ENCODE measurements at places on chromosomes 11 and 22. TPM values are rescaled to one million over a fixed set of nuclear protein-coding genes. Genes with fewer than 3 reads are reported as not detected.

KCNA4 gene
- not detected for total RNA-seq

LGALS12 gene
- 0.64 TPM for total RNA-seq

GRCh38 chr11:72781063-72781312 lies 12.9 kb downstream of the STARD10 start:
- H3K4me1 ChIP-seq: peaks cover 85% of the 10 kb centered on the region
- no peaks in the 10 kb centered on the region for H3K36me3 ChIP-seq
- H3K27me3 ChIP-seq: no peaks in the 10 kb centered on the region

- no peaks in the 10 kb centered on the region for H3K27me3 ChIP-seq
- H3K4me3 ChIP-seq: no peak overlapping the region
- no peaks in the 10 kb centered on the region for H3K36me3 ChIP-seq
- DNase-seq: no peak
- H3K4me1 ChIP-seq: no peaks in the 10 kb centered on the region
Measured at GRCh38 chr11:117593065-117593464, 204.0 kb downstream of the DSCAML1 start.

- no peaks in the 10 kb centered on the region for H3K4me1 ChIP-seq
- no peak overlapping the region for H3K4me3 ChIP-seq
- no peaks in the 10 kb centered on the region for H3K36me3 ChIP-seq
- H3K27me3 ChIP-seq: no peaks in the 10 kb centered on the region
- H3K27ac ChIP-seq: no peak overlapping the region
Measured at GRCh38 chr11:113532697-113533424, 57.7 kb upstream of the DRD2 start.

GRCh38 chr11:532986-533585 lies 2.3 kb downstream of the HRAS start:
- H3K27ac ChIP-seq: no peak overlapping the region
- H3K4me3 ChIP-seq: no peak overlapping the region
- no peak for DNase-seq

- H3K27ac ChIP-seq: no peak overlapping the region
- peak; percentile 88 for DNase-seq
- H3K4me3 ChIP-seq: no peak overlapping the region
Measured at GRCh38 chr11:66386171-66387069, 14.9 kb upstream of the SLC29A2 start.

GRCh38 chr22:20257212-20258020 lies 10.7 kb downstream of the RTN4R start:
- DNase-seq: no peak
- no peaks in the 10 kb centered on the region for H3K4me1 ChIP-seq
- no peak overlapping the region for H3K4me3 ChIP-seq
- H3K27ac ChIP-seq: no peak overlapping the region

GRCh38 chr11:59862252-59862651 lies 4.0 kb downstream of the TCN1 start:
- H3K4me3 ChIP-seq: no peak overlapping the region
- no peaks in the 10 kb centered on the region for H3K4me1 ChIP-seq
- no peaks in the 10 kb centered on the region for H3K36me3 ChIP-seq

DNA sequence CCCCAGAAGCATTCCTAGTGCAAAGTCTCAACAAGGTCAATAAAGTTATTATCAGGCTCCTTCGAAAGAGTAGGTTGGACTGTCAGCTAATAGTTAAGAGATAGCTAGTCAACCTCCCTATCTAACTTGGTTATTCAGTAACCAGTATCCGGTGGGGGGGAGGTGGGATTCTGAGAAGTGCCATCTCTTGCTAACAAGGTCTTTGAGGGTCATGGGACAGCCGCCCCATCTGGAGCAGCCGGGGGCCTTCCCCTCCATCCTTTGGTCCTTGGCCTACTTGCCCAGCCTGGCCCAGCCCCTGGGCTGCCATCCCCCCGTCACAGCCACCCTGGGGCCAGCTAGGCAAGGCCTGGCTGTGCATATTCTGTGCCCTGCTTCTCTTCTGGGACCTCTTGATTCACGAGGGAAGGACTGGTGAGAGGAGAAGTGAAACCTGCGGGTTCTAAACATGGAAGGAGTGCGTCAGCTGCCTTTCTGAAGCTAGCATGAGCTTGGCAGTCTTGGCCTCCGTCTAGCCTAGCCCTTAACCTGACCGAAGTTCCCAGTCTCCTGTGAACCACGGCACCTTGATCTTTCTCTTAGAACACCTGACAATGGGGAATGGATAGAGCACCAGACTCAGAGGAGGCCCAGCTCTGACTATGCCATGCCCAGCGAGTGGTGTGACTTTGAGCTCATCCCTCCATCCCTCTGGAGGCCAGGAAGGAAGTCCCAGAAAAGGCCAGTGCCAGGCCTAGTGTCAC lies 9.3 kb downstream of the SLC37A2 start:
- H3K27me3 ChIP-seq: peaks cover 7% of the 10 kb centered on the region
- H3K4me1 ChIP-seq: no peaks in the 10 kb centered on the region
- H3K27ac ChIP-seq: peak overlapping the region; percentile 57

- no peaks in the 10 kb centered on the region for H3K27me3 ChIP-seq
- no peak overlapping the region for H3K27ac ChIP-seq
- no peaks in the 10 kb centered on the region for H3K4me1 ChIP-seq
- DNase-seq: no peak
Measured at GRCh38 chr22:22927888-22928665, 40.5 kb downstream of the IGLL5 start.

DNA sequence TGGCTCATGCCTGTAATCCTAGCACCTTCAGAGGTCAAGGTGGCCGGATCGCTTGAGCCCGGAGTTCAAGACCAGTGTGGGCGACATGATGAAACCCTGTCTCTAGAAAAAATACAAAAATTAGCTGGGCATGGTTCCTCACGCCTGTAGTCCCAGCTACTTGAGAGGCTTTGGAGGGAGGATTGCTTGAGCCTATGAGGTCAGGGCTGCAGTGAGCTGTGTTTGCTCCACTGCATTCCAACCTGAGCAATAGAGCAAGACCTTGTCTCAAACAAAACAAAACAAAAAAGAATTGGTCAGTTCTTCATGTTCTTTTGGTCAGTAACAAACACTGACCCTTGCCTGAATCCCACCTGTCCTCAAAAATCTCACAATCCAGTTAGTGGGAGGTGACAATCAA lies 36.7 kb upstream of the VSTM5 start:
- no peak overlapping the region for H3K27ac ChIP-seq
- H3K36me3 ChIP-seq: no peaks in the 10 kb centered on the region
- H3K27me3 ChIP-seq: no peaks in the 10 kb centered on the region
- no peak overlapping the region for H3K4me3 ChIP-seq

DNA sequence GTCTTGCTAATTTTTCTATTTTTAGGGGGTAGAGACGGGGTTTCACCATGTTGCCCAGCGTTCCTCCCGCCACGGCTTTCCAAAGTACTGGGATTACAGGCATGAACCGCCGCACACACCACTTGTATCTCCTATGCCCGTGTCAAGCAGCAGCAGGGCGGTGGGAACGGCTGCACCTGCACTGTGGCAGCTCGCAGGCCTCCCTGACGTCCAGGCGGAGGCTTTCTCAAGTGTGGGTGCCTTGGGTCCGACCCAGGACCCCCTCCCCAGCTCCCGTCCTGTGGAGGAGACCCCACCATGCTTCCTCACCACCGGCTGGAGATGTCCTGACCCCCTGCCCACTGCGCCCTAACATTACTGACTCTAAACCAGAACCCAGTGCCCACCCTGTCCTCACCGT lies 25.7 kb downstream of the TSPAN4 start:
- H3K4me1 ChIP-seq: no peaks in the 10 kb centered on the region
- DNase-seq: no peak
- no peak overlapping the region for H3K27ac ChIP-seq
- H3K4me3 ChIP-seq: no peak overlapping the region

DNA sequence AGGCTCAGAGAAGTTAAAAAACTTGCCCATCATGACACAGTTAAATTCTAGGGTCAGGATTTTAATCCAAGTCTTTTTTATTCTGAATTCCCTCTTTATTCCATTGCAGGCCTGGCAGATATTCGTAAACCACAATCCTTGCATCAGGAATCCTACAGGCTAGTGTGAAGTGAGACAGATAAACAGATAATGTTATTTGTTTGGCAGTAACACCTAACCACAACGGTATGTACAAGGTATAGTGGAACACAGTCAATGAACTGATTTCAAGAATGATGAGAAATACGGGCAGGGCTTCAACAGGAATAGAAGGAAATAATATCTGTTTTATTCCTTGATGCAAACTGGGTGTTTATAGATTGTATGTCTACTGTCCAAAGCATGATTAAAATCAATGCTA lies 32.0 kb upstream of the NARS2 start:
- H3K36me3 ChIP-seq: no peaks in the 10 kb centered on the region
- H3K4me1 ChIP-seq: no peaks in the 10 kb centered on the region
- no peak overlapping the region for H3K4me3 ChIP-seq
- DNase-seq: no peak

- H3K4me1 ChIP-seq: peaks cover 13% of the 10 kb centered on the region
- H3K27ac ChIP-seq: no peak overlapping the region
- no peaks in the 10 kb centered on the region for H3K36me3 ChIP-seq
- no peak overlapping the region for H3K4me3 ChIP-seq
- DNase-seq: no peak
- H3K27me3 ChIP-seq: no peaks in the 10 kb centered on the region
Measured at GRCh38 chr11:128580612-128581011, 6.7 kb downstream of the ETS1 start.

- H3K27me3 ChIP-seq: no peaks in the 10 kb centered on the region
- H3K4me3 ChIP-seq: peak within 1 kb of the TSS; percentile 52
- H3K27ac ChIP-seq: peak within 1 kb of the TSS; percentile 93
- H3K36me3 ChIP-seq: no peaks in the 10 kb centered on the region
- peaks cover 4% of the 10 kb centered on the region for H3K4me1 ChIP-seq
Measured at GRCh38 chr11:93543292-93543977, at the start of gene SMCO4. Gene SMCO4 (minus strand): TSS chr11:93543391. CDS start chr11:93479189, 64,202 bp downstream.

GRCh38 chr22:22182990-22183264 lies 61.7 kb upstream of the VPREB1 start:
- H3K36me3 ChIP-seq: no peaks in the 10 kb centered on the region
- peaks cover 46% of the 10 kb centered on the region for H3K27me3 ChIP-seq
- no peak for DNase-seq
- no peak overlapping the region for H3K4me3 ChIP-seq
- H3K27ac ChIP-seq: no peak overlapping the region
